NCI-H1417 (cell line): ENCODE measurements at places on chromosomes 3 and 15.

DNA sequence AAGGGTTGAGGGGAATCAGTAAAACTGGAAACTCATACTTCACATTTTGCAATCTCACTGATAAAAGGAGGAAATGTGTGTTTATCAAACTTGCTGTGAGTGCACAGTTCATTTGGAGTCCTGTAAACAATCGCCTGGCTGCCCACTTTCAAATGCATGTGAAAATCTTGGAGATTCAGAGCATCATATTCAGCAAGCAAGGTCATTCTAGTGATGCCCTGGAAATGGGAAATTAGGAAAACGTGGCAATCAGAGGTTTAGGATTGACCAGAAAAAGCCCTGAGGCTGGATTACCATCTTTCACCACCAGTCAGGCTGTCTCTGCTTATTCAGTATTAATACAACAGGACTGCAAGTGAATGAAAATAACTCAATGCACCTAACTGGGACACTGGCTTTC is 23.9 kb downstream of the DPH6 start:
- no peak for DNase-seq

GRCh38 chr3:183193762-183194689 is 31.5 kb upstream of the LAMP3 start:
- peak; percentile 86 for DNase-seq

GRCh38 chr15:99211926-99212325 is 37.5 kb downstream of the TTC23 start:
- no peak for DNase-seq

DNA sequence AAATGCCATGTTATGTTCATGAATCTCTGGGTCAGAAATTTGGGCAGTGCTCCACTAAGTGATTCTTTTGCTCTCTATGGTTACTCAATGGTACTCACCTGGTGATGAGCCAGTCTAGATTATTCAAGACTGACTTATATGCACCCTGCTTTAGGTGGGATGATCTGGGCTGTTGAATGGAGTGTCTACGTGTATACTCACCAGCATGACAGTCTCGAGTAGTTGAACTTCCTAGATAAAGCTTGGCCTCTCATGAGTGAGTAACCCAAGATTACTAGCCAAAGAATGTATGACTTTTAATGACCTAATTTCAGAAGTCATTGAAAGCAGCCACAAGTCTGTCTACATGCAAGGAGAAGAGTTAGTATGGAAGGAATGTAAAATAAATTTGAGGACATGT is 77.5 kb upstream of the CADM2 start:
- DNase-seq, result no peak

GRCh38 chr15:89917442-89918101 is 4.8 kb upstream of the ARPIN start:
- no peak for DNase-seq

DNA sequence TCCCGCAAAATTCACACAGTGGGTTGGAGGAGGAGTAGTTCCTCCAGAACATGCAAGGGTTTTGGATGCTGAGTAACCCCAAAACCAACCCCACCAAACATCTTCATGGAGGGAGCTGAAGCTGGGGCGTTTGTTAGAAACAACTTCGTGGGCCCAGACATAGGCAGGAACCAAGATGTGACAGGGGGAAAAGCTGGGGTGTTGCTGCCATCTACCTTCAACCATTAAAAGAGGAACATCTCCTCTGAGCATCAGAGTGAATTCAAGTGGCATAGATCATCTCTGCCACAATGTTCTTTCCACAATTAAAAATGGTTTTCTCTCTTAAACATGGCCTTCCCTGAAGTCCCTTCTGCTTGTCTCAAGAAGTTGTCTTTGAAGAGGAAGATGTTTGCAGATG is 20.5 kb downstream of the SIDT1 start:
- no peak for DNase-seq

DNA sequence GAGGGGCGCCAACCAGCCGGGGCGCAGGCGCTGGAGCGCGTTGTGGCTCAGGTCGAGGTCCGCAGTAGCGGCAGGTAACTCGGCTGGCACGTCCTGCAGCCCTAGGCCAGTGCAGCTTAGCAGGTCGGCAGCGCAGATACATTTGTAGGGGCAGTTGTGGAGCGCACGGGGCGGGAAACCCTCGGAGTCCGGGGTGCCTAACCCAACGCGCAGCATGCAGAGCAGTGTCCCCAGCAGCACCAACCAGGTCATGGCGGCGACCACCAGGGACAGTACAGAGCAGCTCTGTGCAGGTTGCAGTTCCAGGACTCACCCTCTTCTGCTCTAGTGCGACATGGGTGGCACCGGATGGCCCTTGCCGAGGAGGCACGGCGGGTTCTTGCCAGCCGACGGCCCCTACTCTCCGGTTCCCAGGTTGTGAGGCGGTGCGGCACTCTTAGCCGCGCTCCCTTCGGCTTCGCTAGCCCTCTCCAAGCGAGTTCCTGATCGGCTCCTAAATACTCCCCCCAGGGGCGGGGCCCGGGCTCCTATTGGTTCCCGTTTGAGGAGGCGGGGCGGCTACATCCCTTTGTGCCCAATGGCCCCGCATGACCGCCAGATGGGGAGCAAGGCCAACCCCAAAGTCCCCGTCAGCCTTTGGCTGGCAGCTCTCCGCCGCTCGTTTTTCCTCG is at the start of gene AMIGO3:
Gene AMIGO3, minus strand, starts transcription at position 471 of the 671 bp plus-strand sequence. Its CDS starts 219 bp downstream, at position 252.
- peak; percentile 4 for DNase-seq
